ENCODE measurements at places on chromosomes 1 and 21.

- DNase-seq = no peak
Observed at GRCh38 chr1:12161324-12161661, 5.5 kb upstream of the TNFRSF1B start.

GRCh38 chr1:74083128-74083527, 114.8 kb downstream of the LRRIQ3 start:
- DNase-seq = no peak

DNA sequence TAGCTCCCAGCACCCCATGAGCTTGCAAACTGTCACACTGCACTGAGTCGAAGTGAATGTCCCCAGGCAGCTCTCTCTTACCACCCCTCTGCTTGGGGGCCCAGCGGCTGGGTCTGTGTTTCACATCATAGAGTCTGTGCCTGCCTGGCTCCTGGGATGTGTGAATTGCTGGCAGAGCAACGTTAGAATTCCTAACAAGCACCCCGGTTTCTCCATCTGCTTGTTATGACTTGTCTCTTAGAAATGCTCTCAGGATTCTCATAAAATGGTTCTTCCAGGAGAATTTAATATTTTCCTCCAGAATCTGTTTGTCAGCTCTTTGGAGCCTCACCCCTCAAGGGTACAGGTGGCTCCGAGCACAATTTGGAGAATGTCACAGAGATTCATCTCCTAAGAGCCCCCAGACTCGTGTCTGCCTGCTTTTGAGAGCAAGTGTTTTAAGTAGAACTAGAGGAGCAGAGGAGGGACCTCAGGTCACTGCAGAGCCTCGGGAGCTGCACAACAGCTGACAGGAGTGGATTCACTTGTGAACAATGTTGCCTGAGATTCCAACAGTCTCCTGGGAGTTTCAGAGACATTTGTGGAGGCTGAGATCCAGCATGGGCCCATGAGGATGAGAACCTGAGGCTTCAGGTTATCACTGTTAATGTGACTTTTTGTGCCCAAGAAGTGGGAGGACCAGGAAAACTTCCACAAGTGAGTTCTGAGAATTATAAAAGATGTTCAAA, 131.5 kb downstream of the KCNJ6 start:
- peak; percentile 35 for DNase-seq

- DNase-seq = no peak
Observed at GRCh38 chr1:203818399-203818798, 23.0 kb downstream of the ZBED6 start.

- peak; percentile 60 for DNase-seq
Observed at GRCh38 chr1:205335692-205336091, 14.1 kb upstream of the NUAK2 start.

DNA sequence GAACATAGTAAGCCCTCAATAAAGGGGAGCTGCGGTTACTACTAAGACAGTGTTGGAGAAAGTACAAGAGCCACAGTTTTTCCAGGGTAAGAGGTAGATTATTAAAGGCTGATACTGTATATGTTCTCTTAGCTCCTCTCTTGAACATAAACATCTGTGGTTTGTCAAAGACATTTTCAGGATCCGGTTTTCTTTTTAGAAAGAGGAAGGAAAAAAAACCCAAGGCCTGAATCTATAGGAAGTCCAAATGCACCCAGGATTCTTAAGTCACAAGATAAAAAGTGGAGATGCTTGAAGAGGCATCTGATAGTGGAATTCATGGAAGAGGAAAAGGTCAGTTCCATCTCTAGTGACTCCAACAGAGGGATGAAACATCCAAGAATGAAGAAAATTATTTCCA, 24.6 kb upstream of the SLC45A3 start:
- DNase-seq = no peak

DNA sequence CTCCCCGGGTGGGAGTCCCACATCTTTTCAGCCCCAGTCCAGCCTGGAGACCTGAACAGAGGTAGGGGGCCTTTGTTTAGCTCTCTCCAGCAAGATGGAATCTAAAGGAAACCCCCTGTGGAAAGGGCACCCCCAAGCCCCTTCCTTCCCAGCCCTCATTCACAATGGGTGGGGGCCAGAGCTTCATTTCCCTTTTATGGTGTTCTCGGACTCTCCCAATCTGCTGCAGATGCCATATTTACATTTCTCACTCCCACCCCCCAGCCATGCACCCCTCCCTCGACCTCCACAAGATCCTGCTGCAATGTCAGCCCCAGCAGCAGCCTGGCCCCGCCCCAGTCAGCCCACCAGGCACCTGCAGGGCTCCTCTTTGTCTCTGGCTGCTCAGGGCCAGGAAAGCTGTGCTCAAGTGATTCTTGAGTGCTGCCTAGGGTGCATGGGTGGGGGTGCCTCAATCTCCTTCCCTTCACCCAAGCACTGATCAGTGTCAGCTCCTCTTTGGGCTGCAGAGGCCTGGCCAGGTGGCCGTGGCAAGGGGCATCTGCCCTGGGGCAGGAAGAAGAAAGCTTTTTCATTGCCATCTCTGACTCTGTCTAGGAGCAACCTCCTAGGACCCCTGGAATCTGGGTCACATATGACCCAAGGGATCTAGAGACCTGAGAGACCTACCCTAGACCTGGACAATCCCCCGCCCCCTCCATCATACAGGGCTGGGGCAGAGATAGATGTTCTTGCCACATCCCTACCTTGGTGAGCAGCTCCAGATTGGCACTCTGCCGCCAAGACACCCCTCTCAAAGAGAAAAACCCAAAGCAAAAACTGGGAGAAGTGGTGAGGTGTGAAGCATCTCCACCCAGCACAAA, 1.7 kb downstream of the KIF21B start:
- no peak for DNase-seq

DNA sequence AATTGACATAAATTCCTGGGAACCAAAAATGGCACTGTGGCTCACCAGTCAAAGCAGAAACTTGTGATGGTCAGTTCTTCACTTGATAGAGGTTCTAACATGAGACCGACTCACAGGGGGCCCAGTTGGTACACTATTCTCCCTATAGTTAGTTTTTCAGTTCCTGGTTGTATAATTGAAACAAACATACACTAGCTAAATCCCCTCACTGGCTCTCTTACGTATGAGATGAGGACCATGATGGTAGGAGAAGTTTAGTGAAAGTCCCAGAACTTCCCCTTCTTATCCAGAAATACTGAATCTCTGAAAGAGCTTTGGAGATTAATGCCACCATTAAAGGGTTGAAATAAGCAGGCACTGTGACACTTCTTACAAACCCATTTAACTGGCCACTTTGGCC, 2.8 kb upstream of the S100B start:
- no peak for DNase-seq

GRCh38 chr1:51316113-51316845, 14.1 kb downstream of the TTC39A start:
- DNase-seq = no peak

- DNase-seq = no peak
Observed at GRCh38 chr1:43947874-43948437, 1.2 kb downstream of the IPO13 start.

GRCh38 chr1:208665936-208666335, 421.8 kb upstream of the PLXNA2 start:
- DNase-seq = no peak

GRCh38 chr1:10626791-10627410, 152.2 kb downstream of the PEX14 start:
- DNase-seq = no peak

DNA sequence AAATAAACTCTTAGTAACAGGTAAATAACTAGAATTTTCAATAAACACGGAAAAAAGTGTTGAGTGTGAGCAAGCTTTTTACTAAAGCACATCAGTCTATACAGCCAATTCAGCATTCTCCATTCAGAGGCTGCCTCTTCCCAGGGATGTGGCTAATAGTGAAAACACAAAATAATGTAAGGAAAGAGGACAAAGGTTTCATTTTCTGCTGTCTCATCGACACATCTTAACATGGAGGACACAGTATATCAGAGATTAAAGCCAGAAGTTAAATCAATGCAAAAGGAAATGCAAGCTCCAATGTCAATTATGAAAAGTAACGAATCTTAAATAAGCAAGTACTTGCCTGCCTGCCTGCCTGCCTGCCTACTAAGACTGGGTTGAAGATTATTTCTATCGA, 43.2 kb downstream of the LUZP1 start:
- no peak for DNase-seq

- DNase-seq = no peak
Observed at GRCh38 chr1:185062710-185063370, 17.5 kb downstream of the RNF2 start.

DNA sequence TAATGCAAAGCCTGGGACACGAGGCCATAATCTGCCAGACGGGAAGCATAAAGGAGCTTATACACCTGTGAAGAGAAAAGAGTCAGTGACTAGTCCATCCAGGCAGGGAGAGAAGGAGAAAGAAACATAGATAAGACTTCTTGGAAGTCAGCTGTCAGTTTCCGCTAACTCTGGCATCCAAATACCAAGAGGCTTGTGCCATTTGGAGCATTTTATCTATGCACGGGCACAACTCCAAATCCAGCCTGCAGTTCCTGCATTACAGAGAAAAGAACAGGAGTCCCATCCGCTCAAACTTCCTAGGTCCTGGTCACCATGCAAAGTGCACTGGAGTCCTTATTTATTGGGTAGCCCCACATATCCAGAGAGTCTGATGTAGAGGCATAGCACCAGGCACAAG, 27.9 kb downstream of the SEC16B start:
- DNase-seq = no peak

DNA sequence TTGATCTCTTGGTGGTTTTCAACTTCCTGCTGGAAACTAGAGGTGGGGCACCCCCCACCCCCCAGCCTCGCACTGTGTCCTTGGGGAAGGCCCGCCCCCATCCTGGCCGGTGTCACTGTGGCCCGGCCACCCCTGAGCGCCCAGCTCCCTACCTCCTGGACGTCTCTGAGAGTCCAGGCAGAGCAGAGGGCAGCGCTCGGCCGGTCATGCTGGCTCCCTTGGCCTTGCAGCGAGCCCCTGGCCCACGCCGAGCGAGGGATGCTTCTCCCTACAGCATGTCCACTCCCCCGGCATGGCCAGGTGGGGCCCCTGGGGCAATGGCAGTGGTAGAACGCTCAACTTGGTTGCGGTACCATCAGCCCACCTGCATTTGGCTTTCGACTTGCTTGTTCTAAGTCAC, 28.7 kb upstream of the TRAPPC10 start:
- no peak for DNase-seq

DNA sequence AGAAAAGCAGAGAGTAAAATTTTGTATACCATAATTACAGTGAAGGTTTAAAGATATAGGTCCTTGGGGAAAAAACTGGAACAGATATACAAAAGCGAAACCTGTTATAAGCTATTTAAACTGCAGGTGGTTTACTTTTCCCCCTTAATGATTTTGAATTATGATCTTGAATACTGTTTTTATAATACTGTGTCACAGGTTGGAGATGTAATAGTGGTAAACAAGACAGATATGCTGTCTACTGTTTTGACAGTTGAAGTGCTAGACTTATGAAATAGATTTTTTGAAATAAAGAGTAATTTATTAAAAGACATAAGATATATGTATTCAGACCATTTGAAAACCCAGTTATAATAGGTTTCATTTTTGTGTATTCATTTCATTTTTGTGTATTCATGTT, 129.4 kb downstream of the CD247 start:
- DNase-seq = no peak

DNA sequence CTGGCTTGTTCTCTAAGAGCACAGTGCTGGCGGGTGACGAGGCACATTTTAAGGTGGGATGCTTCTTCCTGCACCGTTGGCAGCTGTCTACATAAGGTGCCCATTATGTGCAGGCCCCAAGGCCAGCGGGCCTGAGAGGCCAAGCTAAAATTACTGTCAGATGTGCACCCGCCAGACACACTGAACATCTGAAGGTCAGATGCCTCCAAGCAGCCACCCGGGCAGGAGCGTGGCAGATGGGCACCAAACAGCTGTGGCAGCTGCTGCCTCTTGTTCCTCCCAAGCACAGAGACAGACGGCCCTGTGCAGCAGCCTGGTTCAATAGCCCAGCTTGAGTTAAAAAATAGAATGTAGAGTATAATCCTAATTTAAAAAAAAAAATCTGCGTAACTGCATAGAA, 211.9 kb upstream of the EDN2 start:
- no peak for DNase-seq

DNA sequence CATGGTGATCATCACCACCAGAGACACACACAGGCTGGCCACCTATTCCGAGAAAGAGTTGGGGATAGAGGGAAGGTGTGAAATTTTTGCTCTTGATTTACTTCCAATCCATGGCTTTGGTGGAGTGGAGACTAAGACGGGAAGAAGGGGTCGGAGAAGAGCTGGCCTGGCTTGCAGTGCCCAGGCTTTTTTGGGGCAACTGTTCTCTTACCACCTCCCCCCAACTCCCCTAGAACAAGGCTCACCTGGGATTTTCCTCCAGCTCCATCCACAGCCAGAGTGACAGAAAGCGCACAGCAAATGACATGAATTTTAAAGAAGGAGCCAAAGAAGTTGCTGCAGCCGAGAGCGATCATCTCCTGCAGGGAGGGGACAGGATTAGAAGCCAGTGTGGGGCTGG, 16.0 kb downstream of the SLC26A9 start:
- no peak for DNase-seq

- DNase-seq = peak; percentile 83
Observed at GRCh38 chr1:68141071-68142021, 90.9 kb upstream of the DIRAS3 start.

GRCh38 chr21:32800056-32800455, 28.5 kb upstream of the PAXBP1 start:
- no peak for DNase-seq

DNA sequence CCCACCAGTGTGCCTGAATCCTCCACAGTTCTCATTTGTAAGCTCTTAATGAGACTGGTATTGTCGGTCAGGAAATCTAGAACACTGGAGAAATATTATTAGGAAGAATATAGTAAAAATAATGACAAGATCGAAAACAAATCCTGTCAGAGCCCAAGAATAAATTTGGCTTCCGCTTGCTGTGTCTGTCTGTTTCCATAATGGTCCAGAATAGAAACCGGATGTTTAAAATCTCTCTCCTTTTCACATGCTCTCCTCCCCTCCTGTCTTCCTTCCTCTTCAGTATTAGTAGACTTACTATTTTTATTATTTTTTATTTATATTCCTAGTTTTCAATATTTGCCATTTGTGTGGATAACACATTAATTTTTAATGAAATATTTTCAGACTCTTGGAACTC, 187.7 kb downstream of the SDCCAG8 start:
- no peak for DNase-seq

DNA sequence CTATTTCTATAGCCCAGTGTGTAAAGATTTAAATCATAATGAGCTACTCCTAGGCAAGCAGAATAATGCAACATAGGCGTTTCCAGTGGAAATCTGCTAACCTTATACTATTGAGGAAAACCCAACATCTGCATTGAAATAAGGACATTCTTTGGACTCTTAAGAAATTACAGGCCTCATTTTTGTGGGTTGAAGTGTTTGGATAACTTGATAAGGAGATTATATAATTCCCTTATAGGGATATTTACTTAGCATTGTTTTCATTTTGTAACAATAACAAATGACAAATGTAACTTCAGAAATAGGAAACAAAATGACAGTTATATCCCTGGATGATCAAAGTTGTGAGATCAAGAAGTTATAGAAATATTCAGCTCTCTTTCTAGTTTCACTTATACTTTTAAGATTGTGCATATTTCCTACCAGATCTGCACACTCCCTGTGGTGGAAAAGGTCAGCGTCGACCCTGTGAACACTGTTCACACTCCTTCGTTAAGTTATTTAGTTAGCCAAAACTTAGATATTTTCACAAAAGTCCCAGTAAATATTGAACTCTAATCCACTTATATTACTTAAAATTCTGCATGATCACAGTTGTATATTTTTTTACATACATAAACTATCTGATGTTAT, 284.4 kb upstream of the C1orf105 start:
- peak; percentile 84 for DNase-seq
